ENCODE measurements at places on chromosomes 2 and 18.

DNA sequence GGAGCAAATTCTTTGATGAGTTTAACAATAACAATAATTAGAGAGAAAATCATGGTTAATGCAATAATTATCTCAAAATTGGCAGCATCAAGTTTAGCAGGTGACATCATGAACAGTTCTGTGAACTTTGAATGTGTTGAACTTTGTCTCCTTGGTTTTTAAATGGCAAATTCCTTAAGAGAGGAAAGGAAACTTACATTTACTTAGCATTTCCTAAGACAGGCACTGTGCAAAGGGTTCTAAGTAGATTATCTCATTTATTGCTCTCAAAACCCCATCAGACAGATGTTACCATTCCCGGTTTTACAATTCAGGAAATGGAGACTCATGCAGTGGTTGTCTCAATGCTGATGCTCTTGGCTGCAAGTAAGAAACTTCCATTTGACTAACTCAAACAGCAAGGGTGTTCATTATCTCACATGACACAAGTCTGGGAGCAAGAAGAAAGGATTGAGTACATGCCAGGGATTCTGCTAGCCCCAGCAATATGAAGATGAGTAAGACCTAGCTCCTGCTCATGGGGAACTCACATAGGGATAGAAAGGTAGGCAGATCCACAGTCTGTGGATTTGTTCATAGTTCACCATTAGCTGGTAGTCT is 81.3 kb upstream of the ITGA6 start:
- DNase-seq, result no peak

DNA sequence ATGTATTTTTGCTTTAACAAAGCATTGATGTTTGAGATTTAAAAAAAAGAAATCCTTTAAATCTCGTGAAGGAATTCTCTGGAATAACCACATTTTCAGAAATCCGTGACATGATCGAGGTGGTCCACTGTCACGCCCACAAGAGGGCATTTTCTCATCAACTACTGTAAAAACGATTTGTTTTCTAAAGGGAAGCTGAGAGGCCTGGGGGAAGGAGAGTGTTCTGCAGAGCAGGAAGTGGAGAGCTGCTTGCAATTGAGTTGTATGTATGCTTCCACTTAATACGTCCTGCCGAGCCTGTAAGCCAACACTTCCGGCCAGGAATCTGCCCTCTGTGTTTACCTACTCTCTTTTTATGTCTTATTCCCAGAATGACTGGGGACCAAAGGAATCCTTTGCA is 19.4 kb downstream of the KLHL29 start:
- DNase-seq, result no peak

- no peak for DNase-seq
These were observed 10.4 kb downstream of the NR4A2 start for GRCh38 chr2:156322051-156322685.

DNA sequence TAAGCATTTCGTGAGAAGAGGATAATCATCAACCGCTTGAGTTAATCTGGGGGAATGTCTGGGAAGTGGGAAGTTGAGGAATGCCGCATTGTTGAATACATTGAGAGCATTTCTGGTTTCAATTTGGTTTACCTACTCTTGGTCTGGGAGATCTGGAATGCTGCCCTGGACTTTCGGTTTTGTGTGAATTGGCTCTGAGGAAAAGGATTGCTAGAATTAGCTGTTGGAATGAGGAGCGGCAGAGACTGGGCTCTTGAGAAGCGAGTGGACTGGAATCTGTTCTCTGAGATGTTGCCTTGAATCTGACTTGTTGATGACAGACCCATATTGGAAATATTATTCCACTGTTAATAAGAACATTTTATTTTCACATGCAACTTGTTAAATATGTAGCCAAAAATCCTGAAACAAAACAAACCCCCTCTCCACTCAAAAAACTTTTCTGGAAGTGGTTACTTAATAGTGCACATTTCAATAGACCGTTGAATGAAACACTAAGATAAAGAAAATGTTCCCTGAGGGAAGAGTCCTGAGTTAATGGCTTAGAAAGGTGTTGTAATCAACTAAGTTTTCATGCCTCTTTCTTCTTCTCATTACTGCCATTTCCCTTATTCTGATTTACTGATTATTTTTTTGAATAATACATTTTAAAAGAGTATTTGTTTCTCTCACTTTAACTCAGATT is 50.8 kb downstream of the PTPRM start:
- no peak for DNase-seq

DNA sequence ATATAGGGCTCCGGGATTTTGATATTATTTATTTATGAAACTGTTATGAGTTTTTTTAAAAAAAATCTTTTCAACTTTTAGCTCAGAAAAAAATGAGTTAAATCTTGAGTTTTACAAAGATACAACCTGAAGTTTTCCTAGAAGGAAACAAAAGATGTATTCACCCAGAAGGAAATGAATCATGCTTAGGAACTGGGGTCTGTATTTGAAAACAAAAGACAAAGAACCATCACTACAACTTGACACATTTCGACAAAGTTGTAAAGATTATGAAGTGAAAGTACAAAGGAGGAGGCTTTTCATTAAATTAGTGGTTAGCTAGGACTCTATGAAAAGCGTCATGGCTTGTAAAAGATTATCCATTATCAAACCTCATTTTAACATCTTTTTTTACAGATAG is 143.3 kb downstream of the PDE1A start:
- no peak for DNase-seq

DNA sequence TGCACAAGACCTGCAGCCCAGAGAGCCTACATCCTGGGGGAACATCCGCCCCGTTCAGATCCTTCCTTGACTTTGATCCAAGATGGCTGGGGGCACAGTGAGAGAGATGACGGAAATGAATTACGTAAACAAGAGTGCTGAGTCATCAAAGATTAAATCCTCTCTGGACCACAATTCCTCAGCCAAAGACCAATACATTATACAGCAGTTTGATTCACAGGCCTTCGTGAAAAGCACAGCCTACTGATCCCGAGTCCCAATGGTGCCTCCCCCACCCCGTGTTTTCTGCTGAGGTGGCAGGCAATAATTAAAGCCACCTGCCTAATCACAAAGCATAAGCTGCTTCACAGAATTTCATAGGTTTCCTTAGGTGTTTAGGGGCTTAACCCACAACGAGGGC is 43.0 kb downstream of the MYO5B start:
- DNase-seq, result no peak

DNA sequence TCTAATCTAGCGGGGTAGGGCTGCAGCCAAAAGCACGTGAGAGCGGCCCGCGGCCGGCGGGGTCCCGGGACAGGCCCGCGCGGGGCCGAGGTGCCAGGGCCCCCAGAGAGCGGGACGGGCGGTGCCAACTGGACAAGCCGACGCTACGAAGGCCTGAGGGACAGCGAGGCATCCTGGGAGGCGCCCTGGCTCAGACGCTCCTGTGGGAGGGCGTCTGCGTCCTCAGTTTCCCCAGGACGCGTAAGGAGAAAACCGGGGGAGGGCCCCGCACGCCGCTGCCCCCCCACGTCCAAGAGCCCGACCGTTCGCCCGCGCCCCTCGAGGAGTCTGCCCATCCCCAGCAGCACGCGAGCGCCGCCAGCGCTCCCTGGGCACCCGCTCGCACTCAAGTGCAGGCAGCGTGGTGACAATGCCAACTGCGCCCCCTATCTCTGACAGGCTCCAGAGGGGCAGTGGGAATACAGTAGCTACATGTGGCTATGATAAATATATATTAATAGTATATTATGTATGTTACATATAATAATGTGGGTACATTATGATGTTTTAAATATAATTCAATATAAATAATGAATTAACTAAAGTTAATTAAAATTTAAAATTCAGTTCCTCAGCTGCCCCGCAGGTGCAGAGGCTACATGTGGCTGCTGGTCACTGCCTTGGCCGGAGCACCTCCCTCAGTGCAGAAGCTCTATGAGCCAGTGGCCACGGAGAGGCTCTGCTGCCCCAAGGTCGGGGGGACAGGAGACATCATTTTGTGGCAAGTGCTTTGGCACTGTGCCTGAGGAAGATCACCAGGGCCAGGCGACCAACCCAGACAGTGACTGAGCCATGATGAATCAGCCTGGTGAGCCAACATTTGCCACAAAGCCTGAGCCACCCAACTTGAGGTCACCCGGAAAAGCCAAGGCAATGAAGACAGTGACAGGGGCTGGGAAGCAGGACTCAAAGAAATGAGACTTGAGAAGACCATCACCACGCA is 5.5 kb upstream of the SFT2D3 start:
- no peak for DNase-seq
